Activated CD4-positive, alpha-beta T cell treated with anti-CD3 and anti-CD28 coated beads, Interleukin-2, amount 10 ng/mL, durations not matched to agents 24 days and 14 days (primary cell): ENCODE measurements at places on chromosomes 6 and 20.

GRCh38 chr6:5524110-5524509 lies 262.8 kb downstream of the FARS2 start:
- DNase-seq, result no peak

- DNase-seq, result no peak
Measured at GRCh38 chr6:42572523-42572922, 8.7 kb downstream of the UBR2 start.

GRCh38 chr6:81981812-81982211 lies 229.3 kb upstream of the TENT5A start:
- DNase-seq, result no peak

DNA sequence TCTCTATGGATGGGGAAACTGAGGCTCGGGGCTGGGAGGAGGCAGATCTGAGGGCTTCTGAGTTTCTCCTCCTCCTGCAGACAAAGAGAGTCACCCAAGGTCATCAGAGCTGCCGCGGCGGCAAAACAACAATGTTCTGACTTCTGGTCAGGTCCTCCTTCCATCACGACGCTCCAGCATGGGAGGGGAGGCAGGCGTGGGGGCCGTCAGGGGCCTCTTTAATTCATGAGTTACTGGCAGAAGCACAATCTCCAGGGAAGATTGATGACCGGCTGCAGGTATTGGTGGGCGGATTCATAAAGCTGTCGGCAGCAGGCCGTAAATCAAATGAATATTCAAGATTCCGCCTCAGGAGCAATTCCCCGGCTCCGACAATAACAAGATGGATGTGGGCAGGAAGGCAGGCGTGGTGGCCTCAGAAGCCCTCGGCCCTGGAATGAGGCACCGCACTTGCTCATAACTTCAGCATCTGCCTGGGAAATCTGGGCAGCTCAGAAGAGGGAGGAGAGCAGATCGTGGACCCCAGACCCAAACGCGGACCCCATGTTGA lies 19.1 kb downstream of the PCK1 start:
- DNase-seq, result no peak

DNA sequence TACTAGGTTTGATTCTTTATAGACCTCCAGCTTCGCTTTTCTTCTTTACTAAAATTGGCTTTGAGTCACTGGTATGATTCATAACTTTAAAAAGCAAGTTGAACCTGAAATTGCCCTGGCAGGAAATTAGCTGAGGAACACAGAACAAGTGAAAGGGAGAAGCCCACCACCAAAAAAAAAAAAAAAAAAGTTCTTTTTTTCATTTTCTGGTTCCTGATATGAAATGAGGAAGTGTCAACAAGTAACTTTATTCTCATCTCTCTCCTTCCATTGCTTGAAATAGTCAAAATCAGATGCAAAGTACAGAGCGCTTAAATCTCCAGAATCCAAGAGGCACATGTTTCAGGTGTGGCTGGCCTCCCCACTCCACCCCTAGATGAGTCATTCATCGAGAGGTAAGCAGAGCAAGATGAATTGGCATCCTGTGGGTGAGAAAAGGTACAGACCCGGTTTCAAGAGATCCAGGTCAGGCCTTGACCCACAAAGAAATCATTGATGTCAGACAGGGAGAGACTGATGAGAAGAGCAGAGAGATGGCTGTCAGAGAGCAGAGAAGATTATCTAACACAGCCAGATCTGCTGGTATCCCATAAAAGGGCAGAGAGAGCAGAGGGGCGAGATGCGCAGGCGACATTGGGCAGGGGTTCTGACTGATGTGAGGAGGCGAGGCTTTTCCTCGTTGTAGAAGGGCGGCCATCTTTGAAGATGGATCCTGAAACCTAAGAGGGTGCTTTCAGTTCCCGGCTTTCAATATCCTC lies 54.8 kb upstream of the MBOAT1 start:
- peak; percentile 48 for DNase-seq

DNA sequence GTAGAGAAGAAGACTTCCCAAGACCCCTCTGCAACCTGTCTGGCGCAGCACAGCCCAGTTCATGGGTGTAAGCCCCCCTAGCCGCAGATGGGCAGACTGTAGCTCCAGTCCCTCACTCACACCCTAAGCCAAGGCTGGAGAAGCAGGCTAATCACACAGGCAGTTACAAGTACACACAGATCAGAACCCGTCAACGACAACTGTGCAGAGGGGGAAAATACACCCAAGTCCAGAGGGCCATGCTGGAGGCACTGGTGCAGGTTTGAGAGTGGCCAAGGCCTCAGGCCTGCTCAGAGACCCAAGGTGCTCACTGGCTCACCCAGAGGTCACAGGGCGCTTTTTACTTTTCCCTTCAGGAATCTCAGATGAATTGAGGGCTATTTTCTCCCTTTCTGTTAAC lies 106.1 kb downstream of the NOL4L start:
- no peak for DNase-seq
